Neural crest cell (in vitro differentiated cells): ENCODE measurements at places on chromosomes 3 and 15. TPM values are rescaled to one million over a fixed set of nuclear protein-coding genes. Genes with fewer than 3 reads are reported as not detected.

GRCh38 chr3:112786002-112786590, 60.6 kb downstream of the CD200R1L start:
- DNase-seq, result no peak

- no peak for DNase-seq
Observed at GRCh38 chr3:133851931-133852330, 43.8 kb downstream of the RAB6B start.

- no peak for DNase-seq
Observed at GRCh38 chr3:105613120-105613519, 246.4 kb downstream of the ALCAM start.

- no peak for DNase-seq
Observed at GRCh38 chr3:195247086-195247862, 23.7 kb downstream of the XXYLT1 start.

- DNase-seq, result no peak
Observed at GRCh38 chr3:96960661-96961330, 146.4 kb downstream of the EPHA6 start.

DNA sequence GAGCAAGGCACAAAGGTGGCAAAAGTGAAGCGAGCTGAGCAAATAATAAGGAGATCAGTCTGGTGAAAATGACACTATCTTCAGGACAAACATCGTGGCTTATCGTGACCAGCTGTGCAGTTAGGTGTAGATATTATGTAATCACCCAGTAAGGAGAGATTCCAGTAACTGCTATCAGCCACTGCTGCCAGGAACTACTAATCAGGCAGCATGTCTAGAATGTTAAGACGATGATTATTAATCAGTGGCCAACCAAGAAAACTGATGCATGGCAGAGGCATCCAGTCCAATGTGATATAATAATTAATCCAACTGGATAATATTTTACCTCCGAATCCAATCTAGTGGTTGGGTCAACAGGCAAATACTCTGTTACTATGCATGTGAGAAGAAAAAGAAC, 252.7 kb upstream of the ZPLD1 start:
- DNase-seq, result no peak

DNA sequence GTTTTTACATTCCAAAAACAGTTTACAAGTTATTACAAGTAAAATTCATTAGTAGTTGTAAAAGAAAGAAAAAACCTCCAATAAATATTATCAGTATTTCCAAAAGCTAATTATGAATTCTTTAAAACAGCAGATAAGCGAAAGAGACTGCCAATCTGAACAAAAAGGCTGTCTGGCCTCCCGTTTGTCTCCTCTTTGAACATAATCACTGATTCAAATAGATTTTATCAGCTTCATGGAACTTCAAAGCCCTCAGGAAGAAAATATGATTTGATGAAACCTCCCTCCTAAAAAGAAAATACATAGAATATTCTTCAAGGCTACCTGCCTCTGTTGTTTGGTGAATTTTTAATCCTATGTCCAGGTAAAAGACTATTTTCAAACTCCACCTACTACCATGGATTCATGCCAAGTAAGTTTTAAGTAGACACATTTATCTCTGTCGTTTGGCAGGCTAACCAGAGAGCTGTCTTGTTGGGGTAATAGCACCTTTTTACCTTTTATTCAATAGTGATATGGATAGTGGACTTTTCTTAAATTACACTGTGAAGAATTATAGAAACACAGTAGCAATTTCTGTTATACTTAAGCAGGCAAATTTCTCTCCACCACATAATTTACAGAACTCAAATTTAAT, 35.0 kb downstream of the SATB1 start:
- DNase-seq, result no peak

DNA sequence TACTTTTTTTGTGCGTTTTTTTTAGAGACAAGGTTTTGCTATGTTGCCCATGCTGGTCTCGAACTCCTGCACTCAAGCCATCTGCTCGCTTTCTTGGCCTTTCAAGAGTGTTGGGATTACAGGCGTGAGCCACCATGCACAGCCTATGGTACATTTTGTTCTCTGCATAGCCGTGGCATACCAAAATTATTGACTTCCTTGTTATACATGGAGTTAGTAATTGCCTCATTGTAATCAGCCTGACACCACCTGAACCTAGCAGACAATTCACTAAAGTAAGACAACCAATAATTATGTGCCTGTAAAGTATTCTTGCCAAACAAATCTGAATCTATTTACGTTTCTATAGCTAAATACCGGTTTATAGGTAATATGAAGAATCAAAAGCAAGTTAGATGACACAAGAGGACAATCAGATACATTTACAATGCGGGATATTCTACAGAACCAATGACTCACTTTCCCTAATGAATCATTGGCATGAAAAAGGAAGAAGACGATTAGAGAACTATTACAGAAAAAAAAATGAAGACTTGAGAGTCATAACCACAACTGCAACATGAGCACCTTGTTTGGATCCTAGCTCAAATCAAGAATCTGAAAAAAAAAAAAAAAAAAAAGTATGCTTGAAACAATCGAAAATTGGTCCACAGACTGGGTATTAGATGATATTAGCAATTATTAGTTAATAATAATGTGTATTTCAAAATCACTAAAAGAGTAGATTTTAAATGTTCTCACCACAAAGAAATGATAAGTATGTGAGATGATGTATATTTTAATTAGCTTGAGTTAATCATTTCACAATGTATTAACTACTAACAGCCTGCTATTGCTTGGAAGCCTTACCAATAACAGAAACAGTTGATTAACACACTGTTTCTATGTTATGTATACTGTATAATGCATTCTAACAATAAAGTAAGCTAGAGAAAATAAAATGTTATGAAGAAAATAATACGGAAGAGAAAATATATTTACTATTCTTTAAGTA, 7.1 kb downstream of the GUCA1C start:
- DNase-seq, result no peak

DNA sequence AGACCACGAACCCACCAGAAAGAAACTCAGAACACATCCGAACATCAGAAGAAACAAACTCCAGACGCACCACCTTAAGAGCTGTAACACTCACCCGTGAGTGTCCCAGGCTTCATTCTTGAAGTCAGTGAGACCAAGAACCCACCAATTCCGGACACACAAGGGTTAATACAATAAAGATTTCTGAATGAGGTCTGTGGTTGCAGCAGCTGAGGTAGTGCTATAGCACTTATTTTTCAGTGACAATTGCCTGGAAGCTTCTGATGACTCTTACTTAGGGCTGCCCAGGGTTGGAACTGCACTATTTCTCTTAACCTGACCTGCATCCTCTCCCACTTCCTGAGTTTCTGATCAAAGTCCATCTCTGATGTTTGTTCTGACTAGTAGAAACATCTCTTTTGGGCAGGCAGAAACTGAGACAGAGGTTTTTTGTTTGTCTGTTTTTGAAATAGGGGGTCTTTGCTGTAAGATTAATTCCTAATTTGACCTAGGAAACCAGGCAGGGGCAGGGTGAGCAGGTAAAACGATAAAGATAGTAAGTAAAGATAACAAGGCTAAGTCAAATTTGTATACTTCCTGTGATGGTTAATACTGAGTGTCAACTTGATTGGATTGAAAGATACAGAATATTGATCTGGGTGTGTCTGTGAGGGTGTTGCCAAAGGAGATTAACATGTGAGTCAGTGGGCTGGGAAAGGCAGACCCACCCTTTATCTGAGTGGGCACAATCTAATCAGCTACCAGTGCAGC, 169.1 kb downstream of the GAP43 start:
- DNase-seq, result no peak

DNA sequence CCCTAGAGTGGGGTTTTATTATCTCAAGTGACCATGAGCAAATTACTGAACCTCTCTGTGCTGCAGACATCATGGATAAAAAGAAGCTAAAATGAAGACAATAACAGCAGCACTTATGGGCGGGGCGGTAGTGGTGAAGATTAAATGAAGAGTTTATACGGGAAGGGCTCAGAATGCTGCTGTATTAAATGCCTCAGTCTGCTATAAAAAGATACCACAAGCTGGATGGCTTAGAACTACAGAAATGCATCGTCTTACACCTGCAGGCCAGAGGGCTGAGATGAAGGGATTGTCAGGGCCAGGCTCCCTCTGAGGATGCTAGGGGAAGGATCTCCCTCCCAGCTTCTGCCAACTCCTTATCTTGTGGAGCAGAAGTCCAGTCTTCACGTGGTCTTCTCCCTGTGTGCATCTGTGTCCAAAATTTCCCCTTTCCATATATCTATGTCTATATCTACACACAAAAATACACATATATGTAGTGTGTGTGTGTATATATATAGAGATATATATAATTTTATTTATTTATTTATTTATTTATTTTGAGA, 2.9 kb downstream of the ALG1L2 start:
- no peak for DNase-seq

DNA sequence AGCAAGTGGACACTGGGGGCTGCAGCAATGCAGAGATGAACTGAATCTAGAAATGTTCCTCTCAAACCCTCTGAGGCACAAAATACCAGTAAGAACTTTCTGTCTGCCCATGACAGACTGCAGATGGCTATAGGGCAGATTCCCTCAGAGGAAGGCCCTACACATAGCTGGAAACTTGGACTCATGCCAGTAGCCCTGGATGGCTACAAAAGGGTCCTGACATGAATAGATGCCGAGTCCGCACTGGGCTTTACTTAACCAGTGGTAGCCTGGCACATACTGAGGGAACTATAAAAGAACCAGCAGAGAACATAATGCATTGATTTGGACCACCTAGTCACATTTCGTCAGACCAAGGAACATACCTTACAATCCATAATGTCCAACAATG, 66.7 kb downstream of the C3orf80 start:
- DNase-seq, result no peak

- no peak for DNase-seq
Observed at GRCh38 chr3:41328926-41329325, 129.6 kb downstream of the CTNNB1 start.

GRCh38 chr15:55527150-55527549, 19.1 kb upstream of the DNAAF4 start:
- DNase-seq, result no peak

DNA sequence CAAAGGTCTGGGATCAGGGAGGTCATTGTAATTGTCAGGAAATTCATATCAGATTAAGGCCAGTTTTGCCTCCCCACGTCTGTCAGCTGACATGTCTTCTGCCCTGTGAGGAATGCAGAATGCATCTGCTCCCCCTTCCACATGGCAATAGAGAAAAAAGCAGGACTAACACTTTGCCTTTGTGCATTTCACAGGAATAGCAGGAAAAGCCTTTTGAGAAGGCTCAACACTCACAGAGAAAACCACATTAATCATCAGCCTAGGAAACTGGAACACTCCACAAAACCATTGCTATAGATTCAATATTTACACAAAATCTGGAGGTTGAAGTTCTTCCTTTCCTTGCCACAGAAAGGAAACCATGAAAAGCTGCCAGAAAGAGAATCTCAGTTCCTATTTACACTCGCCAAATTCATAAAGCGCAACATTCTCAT, 165.2 kb upstream of the HES1 start:
- DNase-seq, result no peak

- DNase-seq, result no peak
Observed at GRCh38 chr3:54967731-54968161, 39.9 kb upstream of the LRTM1 start.

- no peak for DNase-seq
Observed at GRCh38 chr3:143502081-143502480, 346.2 kb downstream of the SLC9A9 start.

- DNase-seq, result no peak
Observed at GRCh38 chr3:144053121-144053520, 81.5 kb downstream of the DIPK2A start.

DNA sequence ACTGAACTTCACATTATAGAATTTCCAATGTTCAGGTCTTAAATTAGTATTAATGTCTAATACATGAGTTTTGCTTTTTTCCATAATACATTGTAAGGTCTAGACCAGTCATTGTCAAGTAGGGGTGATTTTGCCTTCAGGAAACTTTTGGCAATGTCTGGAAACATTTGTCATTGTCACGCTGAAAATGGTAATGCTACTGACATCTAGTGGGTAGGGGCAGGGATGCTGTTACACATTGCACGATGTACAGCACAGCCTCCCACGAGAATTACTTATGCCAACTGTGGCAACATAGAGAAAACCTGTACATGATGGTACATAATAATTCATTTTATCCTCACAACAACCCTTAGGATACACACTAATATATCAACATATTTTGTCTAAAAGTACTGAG, 384.1 kb downstream of the CADM2 start:
- peak; percentile 8 for DNase-seq

DNA sequence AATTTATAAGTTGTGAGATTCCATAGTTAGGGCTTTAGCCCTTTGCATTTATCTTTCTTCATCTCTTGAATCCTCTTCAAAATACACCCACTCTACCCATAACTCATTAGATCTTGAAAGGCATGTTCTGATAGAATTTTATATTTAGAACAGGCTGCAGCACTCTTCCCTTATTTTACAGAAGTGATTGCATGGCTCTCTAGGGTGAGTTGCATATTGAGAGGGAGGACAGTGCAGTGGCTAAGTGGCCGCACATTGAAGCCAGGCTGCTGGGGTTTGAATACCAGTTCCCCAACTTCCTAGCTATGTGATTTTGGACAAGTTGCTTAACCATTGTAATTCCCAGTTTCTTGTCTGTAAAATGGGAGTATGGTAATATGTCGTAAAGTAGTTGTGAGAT, 2.5 kb downstream of the CD86 start:
- no peak for DNase-seq

GRCh38 chr15:100705841-100706240, 103.5 kb downstream of the ASB7 start:
- DNase-seq, result no peak

GRCh38 chr15:101314336-101315125, 19.5 kb upstream of the SNRPA1 start:
- DNase-seq, result no peak

- DNase-seq, result no peak
Observed at GRCh38 chr3:8648909-8649741, 4.5 kb upstream of the SSUH2 start.

GOLGA8N gene
- total RNA-seq, result 2.2 and 2.6 TPM in 2 replicates

CCDC54 gene
- total RNA-seq, result not detected in 2 replicates

KCNMB3 gene
- total RNA-seq, result 3.1 and 3.3 TPM in 2 replicates

TBL1XR1 gene
- 126 and 153 TPM in 2 replicates for total RNA-seq

CMTM7 gene
- 37.4 and 38.0 TPM in 2 replicates for total RNA-seq

ATP13A5 gene
- total RNA-seq, result not detected in 2 replicates

HOMER2 gene
- 17.6 and 18.7 TPM in 2 replicates for total RNA-seq

HRG gene
- not detected in 2 replicates for total RNA-seq

LEKR1 gene
- total RNA-seq, result 1.1 and 1.8 TPM in 2 replicates

GMNC gene
- total RNA-seq, result not detected in 2 replicates

SMCO1 gene
- total RNA-seq, result not detected in 2 replicates

CEMIP gene
- total RNA-seq, result 0.30 and 0.33 TPM in 2 replicates

STAC gene
- total RNA-seq, result 0.93 and 1.3 TPM in 2 replicates

DISP2 gene
- total RNA-seq, result 2.0 and 3.1 TPM in 2 replicates

REC114 gene
- total RNA-seq, result not detected in 2 replicates

PFKFB4 gene
- total RNA-seq, result 19.2 and 20.4 TPM in 2 replicates
